NCI-H774 (cell line): ENCODE measurements at places on chromosomes 5 and 9.
A peak's percentile ranks its signal among the peaks of the same experiment; 100 is the strongest.

GRCh38 chr5:61604076-61605025 is 272.3 kb downstream of the ZSWIM6 start:
- no peak for DNase-seq

DNA sequence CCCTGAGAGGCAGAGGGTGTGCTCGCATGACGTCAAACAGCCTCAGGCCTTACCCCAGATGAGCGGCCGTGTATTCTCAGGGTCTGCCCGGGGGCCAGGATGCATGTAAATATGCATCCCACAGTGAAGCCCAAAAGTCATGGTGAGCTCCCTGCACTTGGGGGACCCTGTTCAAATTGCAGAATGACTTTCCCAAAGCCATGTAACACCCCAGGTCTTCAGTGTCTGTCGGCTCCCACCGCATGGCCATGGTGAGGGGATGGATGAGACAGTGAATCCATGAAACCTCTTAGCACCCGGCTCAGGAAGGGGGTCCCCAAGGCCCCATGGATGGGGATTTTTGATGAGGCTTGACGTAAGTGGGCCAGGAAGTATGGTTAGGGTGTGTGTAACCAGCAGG is 9.3 kb upstream of the COL5A1 start:
- no peak for DNase-seq

GRCh38 chr9:133715866-133716563 is 22.1 kb downstream of the SARDH start:
- DNase-seq, result peak; percentile 3

- DNase-seq, result no peak
These were observed 92.4 kb downstream of the GNAQ start for GRCh38 chr9:77939149-77939668.

- no peak for DNase-seq
These were observed 32.1 kb downstream of the WNK2 start for GRCh38 chr9:93216073-93216365.

DNA sequence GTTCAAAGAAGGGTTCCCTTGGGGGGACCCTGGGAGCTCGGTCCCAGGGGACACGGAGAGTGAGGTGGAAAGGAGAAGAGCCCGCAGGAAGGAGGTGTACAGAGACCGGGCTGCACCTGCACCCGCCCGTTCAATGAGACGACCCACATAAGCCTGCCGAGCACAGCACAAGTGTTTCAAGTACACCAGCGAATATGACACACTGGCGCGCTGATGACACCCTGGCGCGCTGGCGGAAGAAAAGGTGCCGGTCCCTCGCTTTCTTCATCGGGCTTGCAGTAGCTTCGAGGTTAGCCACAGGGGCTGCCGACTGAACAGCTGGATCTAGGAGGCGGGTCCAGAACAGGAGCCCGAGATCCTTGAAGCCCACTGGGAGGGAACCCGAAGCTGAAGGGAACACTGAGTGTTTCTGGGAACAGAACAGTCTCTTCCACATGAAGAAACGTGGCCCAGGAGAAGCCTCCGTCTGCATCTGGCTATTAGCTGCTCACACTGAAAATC is 1.4 kb downstream of the TBC1D9B start:
- DNase-seq, result no peak

- DNase-seq, result no peak
These were observed 32.0 kb downstream of the CKMT2 start for GRCh38 chr5:81265101-81265500.

GRCh38 chr5:169686137-169686536 is 49.1 kb downstream of the DOCK2 start:
- no peak for DNase-seq

GRCh38 chr5:54608423-54609085 is 91.0 kb downstream of the SNX18 start:
- DNase-seq, result no peak

DNA sequence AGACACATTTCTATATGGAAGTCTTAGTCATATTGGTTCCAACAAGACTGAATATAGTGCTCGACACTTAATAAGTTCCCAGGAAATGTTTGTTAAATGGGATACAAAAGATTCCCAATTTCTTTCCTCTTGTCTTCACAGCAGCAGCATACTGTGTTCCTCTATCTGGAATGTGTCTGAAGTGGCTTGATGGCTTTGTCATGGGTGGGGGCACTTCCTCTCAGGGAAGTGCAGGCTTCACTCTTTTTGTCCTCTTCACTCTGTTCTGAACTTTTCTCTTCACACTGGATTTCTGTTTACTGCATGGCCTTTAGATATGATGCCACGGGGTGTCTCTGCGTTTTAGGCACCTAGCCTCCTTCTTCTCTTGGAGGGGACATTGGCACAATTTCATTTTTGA is 127.7 kb upstream of the C9orf72 start:
- DNase-seq, result no peak

GRCh38 chr9:120875643-120875953 is 1.4 kb downstream of the PHF19 start:
- DNase-seq, result no peak

- no peak for DNase-seq
These were observed 30.9 kb downstream of the PRKACG start for GRCh38 chr9:68983008-68983411.

GRCh38 chr9:131668057-131668438 is 71.8 kb downstream of the RAPGEF1 start:
- no peak for DNase-seq

GRCh38 chr5:77211691-77212047 is 1.2 kb downstream of the PDE8B start:
- no peak for DNase-seq

- DNase-seq, result no peak
These were observed 20.4 kb downstream of the ADAM19 start for GRCh38 chr5:157555037-157555640.

GRCh38 chr9:2469681-2470221 is 151.8 kb upstream of the VLDLR start:
- no peak for DNase-seq

DNA sequence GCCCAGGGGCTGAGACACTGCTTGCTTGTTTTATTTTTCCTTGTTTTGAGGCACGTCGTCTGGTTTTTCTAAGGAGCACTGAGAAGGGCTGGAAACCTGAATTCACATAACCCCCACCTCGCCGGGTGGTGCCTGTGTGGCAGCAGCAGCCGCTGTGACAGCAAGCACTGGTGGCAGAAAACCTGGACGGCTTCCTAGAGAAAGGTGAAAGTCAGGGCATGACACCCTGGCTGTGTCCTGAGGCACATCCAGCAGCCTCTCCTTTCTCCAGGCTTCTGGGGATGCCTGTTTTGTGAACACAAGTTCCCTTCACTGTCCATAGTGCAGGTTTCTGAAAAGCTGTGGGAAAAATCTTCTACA is 29.2 kb downstream of the MRPL36 start:
- DNase-seq, result no peak

DNA sequence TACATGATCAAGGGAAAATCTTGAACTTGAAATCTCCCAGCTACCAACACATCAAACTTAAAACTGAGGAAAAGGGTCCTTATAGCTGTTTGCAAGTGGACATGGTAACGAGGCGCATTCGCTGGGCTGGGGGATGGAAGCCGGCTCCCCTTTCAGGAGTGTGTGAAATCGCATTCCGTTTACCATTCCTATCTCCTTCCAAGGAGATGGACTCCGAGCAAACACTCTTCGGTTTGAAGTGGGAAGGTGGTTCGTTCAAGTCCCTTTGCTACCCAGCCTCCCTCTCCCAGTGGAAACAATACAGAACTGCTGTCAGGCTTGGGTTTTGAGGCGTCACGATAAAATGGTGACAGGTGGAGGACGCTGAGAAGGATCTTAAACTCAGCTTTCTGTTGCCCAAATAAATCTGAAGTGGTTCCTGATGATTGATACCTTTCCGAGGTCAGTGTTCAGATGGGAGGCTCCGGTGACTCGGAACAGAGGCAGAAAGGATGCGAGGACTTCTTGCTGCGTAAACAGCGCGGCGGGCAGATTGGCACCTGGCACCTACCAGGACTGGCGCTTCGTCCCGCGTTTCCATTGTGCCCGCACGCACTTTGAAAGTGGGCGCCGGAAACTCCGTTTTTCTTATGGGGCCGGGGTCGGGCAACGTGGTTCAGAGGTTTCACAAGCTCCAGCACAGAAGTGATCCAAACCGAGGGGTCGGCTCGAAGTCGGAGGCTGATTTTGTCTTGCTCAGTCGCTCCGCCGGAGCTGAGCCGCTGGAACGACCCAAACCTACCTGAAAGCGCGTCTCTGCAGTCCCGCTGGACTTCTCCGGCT is 7.0 kb downstream of the MSX2 start:
- no peak for DNase-seq

- peak; percentile 50 for DNase-seq
These were observed 19.4 kb downstream of the CCDC171 start for GRCh38 chr9:15572200-15572770.

DNA sequence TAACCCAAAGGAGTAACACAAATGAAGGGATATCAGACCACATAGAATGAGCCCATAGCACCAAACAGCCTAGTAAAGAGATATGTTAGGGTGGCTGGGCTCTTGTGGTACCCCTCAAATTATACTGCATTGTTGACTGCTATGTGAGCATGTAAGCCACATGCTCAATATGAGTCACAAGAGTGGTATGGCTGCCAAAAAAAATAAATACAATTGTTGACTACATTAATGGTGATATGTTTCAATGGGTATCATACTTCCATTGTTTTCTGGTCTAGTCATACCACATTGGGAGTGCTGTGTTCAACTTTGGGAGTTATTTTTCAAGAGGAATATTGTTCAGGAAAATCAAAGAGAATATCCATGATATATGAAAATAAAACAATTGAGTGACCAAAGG is 162.4 kb upstream of the PIK3R1 start:
- DNase-seq, result no peak

DNA sequence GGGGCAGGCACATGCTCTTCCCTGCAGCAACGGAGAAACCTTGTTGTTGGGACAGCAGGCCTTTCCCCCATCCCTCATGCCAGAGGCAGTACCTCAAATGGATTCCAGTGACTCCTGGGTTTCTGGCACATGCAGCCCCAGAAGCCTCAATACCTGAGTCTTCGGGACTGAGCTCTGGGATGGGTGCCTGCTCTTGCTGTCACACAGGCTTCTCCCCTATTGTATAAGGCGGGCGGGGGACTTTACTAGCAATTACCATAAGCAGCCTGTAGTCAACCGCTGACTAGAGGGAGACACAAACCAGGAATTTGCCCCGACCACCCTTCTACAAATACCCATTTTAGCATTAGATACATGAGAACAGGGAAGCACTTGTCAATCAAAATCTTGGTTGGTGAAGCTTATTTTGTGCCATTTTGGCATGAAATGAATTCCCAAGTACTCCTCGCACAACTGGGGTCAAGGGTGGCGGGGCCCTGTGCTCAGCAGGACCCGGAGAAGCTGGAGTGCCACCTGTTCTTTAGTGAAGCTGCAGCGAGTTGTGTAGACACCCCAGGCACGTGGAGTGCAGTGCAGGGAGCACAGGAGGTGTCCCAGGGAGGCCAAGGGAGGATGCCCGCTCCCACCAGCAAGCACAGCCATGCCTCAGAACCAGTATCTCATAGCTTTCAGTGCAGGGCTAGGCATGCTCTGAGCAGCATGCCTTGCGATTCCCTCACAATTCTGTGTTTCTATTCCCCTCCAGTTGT is 21.2 kb downstream of the S1PR3 start:
- no peak for DNase-seq

DNA sequence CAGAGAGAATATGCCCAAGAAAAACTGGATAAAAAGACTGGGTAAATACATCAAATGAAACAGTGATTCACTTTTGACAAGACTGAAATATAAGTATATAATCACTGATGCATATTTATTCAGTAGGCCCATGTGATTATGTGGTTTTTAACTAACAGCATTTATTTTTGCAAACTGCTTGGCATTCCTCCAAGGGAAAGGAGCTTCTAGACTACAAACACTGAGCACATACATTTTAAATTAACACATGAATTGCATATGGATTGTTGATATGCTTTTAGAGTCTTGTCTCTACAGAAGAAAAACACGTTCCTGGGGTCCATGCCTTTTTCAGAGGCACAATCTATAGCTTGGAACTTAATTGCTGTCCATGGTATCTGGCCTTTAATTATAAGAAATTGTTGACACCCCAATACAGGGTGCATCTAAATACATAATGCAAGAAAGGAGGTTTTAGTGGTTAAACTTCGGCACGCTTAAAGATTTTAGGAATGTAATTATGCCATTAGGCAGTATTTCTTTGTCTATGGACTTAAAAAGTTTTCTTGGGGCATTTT is 6.9 kb upstream of the MEIKIN start:
- no peak for DNase-seq

- DNase-seq, result no peak
These were observed 105.0 kb upstream of the FAM120A start for GRCh38 chr9:93346231-93347112.

DNA sequence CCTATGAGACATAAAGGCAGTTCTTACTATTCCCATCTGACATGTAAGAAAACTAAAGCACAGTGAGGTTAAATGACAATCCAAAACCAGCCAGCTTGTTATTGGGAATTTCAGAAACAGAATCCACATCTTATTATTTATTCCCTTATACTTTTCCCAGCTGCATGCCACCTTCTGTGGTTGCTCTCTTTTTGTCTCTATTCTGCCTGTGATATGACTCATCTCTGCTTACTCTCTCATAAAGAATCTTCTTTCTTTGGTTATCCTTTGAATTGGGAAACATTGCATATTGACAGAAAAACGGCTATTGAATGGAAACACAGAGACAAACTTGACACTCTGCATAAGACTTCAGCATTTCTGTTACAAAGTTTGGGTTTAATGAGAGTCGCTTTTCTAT is 183.2 kb downstream of the TLR4 start:
- no peak for DNase-seq

DNA sequence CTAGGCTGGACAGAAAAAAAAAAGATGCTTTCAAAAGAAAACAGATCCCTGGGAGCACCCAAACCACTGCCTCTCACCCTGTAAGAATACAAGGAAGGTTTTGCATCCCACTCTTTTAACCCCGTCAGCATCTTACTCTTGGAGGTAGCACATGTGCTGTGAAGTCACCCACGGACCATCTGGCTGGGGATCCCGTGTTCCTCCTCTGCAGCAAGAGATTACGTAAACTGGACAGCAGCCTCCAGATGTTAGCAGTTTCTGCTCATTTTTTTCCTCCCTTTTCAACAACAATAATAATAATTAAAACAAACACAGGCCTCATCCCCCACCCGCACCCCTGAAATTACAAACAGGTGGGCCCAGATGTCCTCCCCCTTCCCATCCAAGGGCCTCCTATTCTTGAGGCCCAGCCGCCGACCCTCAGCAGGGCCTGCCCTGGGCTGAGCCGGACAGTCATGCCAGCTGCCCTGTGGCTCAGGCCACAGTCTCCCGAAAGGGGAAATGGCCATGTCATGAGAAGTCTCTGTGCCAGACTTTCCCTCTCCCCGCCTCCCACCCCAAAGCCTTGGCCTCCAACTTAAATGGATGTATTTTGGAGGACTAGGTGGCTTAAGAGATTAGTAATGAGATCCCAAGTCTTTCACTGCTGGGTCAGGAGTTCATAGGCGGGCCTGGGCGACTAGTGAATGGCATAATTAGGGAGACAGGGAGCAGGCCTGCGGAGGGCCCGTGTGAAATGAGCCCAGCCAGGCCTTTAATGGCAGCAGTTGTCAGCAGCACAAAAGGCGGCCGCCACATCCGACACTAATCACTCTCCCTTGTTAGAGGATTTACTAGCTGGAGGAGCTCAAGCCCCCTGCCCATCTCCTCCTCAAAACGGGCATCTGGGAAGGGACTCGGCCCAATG is 165.1 kb downstream of the PAPPA start:
- no peak for DNase-seq
